Activated T-cell treated with anti-CD3 and anti-CD28 coated beads, Interleukin-2, amount 50 U/mL, for 72 hours (primary cell): ENCODE measurements at places on chromosomes 13 and 19. TPM values are rescaled to one million over a fixed set of nuclear protein-coding genes. Genes with fewer than 3 reads are reported as not detected.

DNA sequence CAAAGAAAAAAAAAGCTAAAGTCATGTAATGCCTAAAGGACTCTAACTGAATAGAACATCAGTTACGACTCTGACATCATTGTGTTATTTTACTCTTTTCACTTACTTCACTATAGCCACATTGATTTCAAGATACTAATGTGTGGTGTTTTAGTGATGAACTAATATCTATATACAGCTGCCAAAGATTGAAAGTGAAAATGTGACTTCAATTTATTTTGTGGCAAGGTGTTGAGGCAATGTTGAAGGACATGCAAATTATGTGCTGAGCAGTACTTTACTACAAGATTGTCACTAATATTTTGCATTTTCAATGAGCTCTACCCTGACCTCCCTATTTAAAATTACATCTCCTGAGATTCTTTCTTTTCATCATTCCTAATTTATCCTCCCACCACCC lies 1911.9 kb upstream of the PCDH20 start:
- DNase-seq, result no peak

- no peak for DNase-seq
Observed at GRCh38 chr13:38941353-38941945, 49.2 kb downstream of the STOML3 start.

Gene LILRA1
- total RNA-seq, result not detected

GRCh38 chr19:50432221-50433028 lies at the start of gene MYBPC2:
MYBPC2 (plus strand) TSS chr19:50432892; CDS start chr19:50432954, 62 bp downstream.
- DNase-seq, result no peak

DNA sequence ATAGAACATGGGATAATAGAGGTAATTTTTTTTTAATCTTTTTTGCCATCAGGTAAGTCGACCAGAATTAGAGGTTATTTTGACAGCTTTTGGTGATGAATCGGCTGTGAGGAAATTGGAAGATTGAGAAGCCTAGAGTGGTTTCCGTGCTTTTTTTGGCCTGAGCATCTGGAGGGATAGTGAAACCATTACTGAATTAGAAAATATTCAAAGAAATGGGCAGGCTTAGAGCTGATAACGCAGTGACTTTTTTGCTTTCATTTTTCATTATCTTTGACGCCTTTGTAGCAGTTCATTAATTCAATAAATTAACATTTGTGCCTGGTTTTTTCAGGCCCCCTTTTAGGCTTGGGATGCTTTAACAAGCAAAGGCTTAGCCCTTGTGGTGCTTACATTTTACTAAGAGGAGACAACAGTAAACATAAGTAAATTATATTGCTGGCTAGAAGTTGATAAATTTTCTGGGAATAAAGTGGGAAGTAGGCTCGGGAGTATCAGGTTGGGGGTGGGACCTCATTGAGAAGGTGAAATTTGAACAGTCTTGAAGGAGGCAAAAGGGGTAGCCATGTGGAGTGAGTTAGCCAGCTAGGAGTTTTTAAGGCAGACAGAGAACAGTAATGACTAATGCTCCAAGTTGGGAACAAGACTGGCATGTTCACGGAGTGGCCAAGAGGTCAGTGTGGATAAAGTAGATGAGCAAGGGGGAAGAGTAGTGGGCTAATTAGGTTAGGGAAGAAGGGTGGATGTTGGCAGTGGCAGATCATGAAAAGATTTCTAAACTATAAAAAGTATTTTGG lies 36.5 kb downstream of the GTF2F2 start:
- no peak for DNase-seq

GRCh38 chr19:30733826-30734550 lies 361.8 kb downstream of the ZNF536 start:
- no peak for DNase-seq

DNA sequence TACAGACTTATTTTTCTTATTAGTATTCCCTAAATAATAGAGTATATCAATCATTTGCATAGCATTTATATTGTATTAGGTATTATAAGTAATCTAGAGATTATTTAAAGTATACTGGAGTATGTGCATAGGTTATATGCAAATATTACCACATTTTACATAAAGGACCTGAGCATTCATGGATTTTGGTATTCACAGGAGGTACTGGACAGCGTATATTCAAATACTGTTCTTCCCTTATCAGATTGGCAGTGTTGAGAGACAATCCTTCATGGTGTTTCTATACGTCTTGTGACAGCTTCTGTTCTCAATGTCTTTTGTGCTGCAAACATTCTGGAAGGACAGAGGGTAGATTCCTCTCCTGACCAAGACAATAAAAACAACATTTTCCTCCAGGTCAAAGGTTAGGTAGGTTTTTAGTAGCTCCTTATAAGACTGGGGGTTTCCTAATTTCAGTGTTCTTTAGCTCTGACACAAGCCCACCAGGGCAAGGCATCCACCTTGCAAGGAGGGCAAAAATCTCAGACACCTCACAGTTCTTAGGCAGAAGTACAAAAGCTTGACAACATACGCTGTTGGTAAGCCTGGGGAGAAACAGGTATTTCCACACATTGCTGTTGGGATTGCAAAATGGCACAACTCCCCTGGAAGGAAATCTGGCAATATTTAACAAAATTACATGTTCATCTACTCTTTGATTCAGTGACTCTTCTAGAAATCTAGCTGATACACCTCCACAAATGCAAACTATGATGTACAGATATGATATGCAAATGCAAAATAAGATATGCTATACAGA lies 20.6 kb upstream of the PCCA start:
- DNase-seq, result no peak

DNA sequence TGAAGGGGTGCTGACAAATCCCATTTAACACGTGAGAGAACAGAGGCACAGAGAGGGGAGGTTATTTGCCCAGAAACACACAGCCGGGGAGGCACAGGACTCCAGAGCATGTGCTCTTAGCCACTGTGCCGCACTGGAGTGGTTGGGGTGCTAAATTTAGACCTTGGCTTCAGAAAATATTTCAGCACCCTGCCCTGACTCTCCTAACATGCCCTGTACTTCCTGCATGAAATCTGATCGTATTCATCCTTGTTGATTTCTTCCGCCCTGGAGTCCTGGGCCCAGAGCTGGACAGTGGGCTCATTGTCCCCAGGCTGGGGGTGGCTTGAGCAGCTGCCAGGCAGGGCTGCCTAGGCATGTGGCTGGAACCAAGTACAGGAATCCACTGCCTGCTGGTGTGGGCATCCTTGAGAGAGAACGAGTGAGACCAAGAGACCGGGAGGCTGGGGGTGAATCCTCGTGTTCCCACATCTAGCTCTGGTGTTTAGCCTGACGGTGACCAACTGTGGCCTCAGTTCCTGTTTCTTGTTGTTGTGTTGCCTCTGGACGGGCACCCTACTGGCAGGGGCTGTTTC lies 5.3 kb downstream of the SLC27A1 start:
- no peak for DNase-seq

GRCh38 chr19:49677231-49677900 lies at the start of gene PRMT1:
PRMT1 (plus strand) TSS chr19:49677271; CDS start chr19:49677281, 10 bp downstream.
- DNase-seq, result peak; percentile 72

DNA sequence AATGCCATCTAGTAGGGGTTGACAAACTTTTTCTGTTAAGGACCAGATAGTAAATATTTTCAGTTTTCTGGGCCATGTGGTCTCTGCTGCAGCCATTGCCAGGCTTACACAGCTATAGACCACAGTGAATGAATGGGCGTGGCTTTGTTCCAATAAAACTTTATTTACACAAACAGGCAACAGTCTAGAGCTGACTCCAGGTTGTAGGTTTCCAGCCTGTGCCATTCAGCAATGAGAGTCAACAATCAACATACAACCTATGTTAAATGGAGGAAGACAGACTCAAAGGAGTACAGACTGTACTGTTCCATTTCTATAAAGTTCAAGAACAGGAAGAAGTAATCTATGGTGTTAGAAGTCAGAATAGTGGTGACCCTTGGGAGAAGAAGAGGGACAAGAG lies 15.2 kb upstream of the IZUMO2 start:
- DNase-seq, result no peak

GRCh38 chr19:3125900-3126524 lies 9.8 kb upstream of the GNA15 start:
- peak; percentile 83 for DNase-seq

GRCh38 chr19:57830071-57830602 lies at the start of gene ZNF587B:
ZNF587B (plus strand) TSS chr19:57830299; CDS start chr19:57830529, 230 bp downstream.
- DNase-seq, result peak; percentile 21

GRCh38 chr13:109836629-109837607 lies 50.5 kb upstream of the IRS2 start:
- DNase-seq, result no peak

DNA sequence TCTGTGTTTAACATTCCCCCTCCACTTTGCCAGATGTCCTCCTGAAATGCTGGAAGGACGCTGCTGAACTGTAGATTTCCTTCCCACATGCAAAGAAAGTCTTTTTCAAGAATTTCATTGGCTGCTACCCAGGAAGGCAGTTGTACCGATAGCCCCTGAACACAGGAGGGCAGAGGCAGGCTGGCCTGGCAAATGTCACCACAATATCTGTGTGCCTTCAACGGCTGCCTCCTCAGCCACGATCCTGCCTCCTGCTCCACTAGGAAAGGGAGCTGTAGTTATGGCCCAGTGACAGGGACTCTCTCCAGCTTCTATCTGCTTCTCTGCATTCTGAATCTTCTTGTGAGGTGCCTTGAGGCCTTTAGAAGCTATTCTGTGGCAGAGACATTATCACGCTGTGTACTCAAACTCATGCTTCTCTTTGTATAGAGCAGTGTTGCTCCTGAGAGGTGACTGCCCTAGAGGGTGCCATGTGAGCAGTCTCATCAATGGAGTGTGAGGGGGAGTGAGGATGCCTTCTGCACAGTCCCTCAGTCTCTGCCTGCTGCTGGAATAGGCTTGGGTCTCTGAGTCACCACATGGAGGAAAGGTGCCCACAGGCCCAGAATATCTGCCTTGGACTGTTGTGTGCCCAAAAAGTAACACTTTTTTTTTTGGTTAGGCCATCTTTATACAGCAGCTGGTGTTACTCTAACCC lies 279.8 kb downstream of the DNAJC15 start:
- DNase-seq, result peak; percentile 6

- no peak for DNase-seq
Observed at GRCh38 chr13:40969169-40969901, 49.8 kb downstream of the ELF1 start.
